ENCODE measurements at places on chromosomes 5 and 9. TPM values are rescaled to one million over a fixed set of nuclear protein-coding genes. Genes with fewer than 3 reads are reported as not detected.

- H3K27ac ChIP-seq, result no peak overlapping the region
- H3K4me1 ChIP-seq, result no peaks in the 10 kb centered on the region
- no peak for DNase-seq
- no peaks in the 10 kb centered on the region for H3K27me3 ChIP-seq
- H3K4me3 ChIP-seq, result no peak overlapping the region
Measured at GRCh38 chr9:100294341-100294740, 58.4 kb downstream of the TEX10 start.

- peaks cover 72% of the 10 kb centered on the region for H3K27me3 ChIP-seq
- DNase-seq, result no peak
- no peaks in the 10 kb centered on the region for H3K36me3 ChIP-seq
- H3K4me3 ChIP-seq, result no peak overlapping the region
- no peak overlapping the region for H3K27ac ChIP-seq
- no peaks in the 10 kb centered on the region for H3K4me1 ChIP-seq
Measured at GRCh38 chr5:2756211-2757152, 5.0 kb upstream of the IRX2 start.

DNA sequence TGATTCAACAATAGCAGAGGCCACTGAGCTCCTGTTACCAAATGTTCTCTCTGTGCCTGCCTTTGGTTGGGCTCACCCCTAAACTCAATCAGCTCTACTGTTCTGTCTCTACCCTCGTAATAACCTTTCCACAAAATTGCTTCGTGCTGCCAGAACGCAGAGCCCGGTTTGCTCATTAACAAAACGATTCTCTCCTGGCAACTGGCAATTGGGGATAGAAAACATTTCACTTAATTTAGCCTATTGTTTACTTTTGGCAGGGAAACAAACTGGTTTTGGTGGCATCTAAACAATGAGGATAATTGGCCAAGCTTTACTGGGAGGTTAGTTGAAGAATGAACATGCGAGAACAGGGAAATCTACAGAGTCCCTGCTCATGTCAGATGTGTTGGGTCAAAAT, 56.6 kb downstream of the SLC28A3 start:
- no peaks in the 10 kb centered on the region for H3K27me3 ChIP-seq
- H3K36me3 ChIP-seq, result no peaks in the 10 kb centered on the region
- H3K27ac ChIP-seq, result no peak overlapping the region

GRCh38 chr9:112174222-112174964, 704 bp downstream of the SUSD1 start:
- H3K4me3 ChIP-seq, result peak overlapping the region; percentile 61
- peak; percentile 57 for DNase-seq
- peaks cover 16% of the 10 kb centered on the region for H3K4me1 ChIP-seq
- no peaks in the 10 kb centered on the region for H3K36me3 ChIP-seq
- peak overlapping the region; percentile 45 for H3K27ac ChIP-seq

- H3K36me3 ChIP-seq, result no peaks in the 10 kb centered on the region
- no peak overlapping the region for H3K27ac ChIP-seq
- H3K4me3 ChIP-seq, result no peak overlapping the region
- H3K4me1 ChIP-seq, result peaks cover 10% of the 10 kb centered on the region
Measured at GRCh38 chr5:109916481-109917153, 226.9 kb downstream of the MAN2A1 start.

- H3K4me3 ChIP-seq, result no peak overlapping the region
- H3K27me3 ChIP-seq, result no peaks in the 10 kb centered on the region
- no peak overlapping the region for H3K27ac ChIP-seq
Measured at GRCh38 chr9:29826421-29826820, 2253.1 kb upstream of the C9orf72 start.

- no peaks in the 10 kb centered on the region for H3K27me3 ChIP-seq
- H3K4me1 ChIP-seq, result no peaks in the 10 kb centered on the region
- H3K27ac ChIP-seq, result peak overlapping the region; percentile 34
- H3K4me3 ChIP-seq, result no peak overlapping the region
- DNase-seq, result no peak
- peaks cover 64% of the 10 kb centered on the region for H3K36me3 ChIP-seq
Measured at GRCh38 chr9:113589407-113589806, 125.9 kb downstream of the RGS3 start.

DNA sequence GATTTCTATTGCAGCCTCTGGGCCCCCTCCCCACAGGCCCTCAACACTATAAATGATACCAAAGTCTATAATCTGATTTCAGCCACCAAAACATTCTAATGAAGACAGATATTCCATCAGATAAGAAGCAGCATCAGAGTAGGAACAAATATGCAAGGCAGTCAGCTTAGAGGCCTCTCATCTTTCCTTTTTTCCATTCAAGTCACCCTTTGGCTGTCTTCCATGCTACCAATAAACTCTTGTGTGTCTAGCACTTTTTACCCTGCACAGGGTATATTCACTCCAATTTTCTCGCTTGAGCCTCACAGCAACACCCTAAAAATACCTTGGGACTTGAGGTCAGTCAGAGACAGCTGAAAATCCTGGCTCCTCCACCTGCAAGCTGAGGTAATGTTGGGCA, 193.7 kb downstream of the BRINP1 start:
- DNase-seq, result no peak
- H3K4me1 ChIP-seq, result no peaks in the 10 kb centered on the region
- no peaks in the 10 kb centered on the region for H3K27me3 ChIP-seq
- H3K27ac ChIP-seq, result no peak overlapping the region

GRCh38 chr9:84969084-84969483, 299.6 kb downstream of the NTRK2 start:
- H3K27ac ChIP-seq, result no peak overlapping the region
- DNase-seq, result no peak

DNA sequence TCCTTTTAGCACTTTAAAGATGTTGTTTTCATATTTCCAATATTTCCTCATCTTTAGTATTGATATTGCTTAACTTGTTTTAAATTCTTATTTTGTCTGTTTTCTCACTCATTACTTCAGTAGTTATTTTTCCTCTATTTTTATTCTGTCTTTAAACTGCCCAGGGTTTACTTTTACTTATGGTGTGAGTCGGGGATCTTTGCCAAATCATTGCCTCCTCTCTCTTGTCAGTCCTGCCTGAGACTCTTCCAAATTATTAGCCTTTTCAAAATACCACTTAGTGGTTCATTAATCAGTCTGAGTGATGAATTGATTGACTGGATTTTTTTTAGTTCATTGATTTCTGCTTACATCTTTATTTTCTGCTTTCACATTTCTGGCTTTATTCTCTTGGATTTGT, 72.9 kb downstream of the SH3GL2 start:
- H3K27me3 ChIP-seq, result no peaks in the 10 kb centered on the region
- H3K4me1 ChIP-seq, result no peaks in the 10 kb centered on the region
- H3K36me3 ChIP-seq, result no peaks in the 10 kb centered on the region
- no peak overlapping the region for H3K27ac ChIP-seq
- no peak for DNase-seq
- no peak overlapping the region for H3K4me3 ChIP-seq

DNA sequence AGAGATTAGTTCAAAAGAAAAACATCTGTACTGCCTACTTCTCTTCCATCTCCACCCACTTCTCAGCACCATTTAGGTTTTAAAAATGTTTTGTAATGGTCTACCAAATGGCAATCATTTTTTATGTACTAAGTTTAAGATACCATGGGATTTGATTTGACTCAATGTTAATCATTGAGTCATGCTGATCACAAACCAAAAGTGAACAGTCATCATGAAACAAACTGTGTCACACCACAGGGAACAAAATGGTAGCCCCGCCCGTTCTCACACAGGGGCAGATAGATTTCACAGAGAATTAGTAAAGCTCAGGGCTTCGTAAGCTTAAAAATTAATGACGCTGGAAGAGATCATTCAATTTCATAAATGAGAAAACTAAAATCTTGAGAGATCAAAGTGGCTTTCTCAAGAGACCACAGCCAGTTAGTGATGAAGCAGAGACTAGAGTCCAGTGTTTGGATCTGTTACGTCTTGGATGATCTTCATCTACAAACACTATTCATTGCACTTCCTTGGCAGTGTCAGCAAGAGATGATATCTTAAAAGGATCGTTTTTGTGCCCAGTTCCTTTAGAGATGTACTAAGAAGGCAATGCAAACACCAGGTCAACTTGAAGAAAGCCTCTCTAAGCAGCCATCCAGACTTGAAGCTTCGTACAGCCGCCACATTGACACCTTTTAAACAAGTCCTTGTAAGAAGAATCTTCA, 33.9 kb upstream of the TRIO start:
- H3K36me3 ChIP-seq, result no peaks in the 10 kb centered on the region
- DNase-seq, result no peak
- H3K4me3 ChIP-seq, result no peak overlapping the region
- H3K4me1 ChIP-seq, result no peaks in the 10 kb centered on the region

DNA sequence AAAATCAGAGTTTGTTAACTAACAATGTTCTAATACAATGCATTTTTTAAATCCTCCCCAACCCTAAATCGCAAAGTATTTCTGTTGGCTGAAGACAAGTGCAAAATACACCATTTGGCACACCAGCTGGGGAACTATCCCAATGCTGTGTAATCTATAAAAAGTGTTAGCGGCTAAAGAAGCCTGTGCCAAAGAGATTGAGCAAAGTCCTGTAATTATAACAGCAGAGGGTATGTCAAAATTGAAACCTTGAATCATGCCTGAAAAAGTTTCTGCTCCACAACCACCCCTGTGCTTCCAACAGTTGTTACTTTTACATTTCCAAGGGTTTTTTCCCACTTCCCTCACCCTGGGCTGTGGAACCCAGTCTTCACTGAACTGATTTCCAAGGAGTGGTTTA, 83.1 kb upstream of the PLPP6 start:
- H3K4me1 ChIP-seq, result peaks cover 3% of the 10 kb centered on the region
- no peaks in the 10 kb centered on the region for H3K27me3 ChIP-seq
- no peaks in the 10 kb centered on the region for H3K36me3 ChIP-seq
- no peak overlapping the region for H3K27ac ChIP-seq
- H3K4me3 ChIP-seq, result no peak overlapping the region
- no peak for DNase-seq

GRCh38 chr9:71694332-71694731, 74.0 kb downstream of the CEMIP2 start:
- no peaks in the 10 kb centered on the region for H3K27me3 ChIP-seq
- H3K27ac ChIP-seq, result no peak overlapping the region
- H3K4me3 ChIP-seq, result no peak overlapping the region
- H3K36me3 ChIP-seq, result peaks cover 8% of the 10 kb centered on the region
- DNase-seq, result no peak

DNA sequence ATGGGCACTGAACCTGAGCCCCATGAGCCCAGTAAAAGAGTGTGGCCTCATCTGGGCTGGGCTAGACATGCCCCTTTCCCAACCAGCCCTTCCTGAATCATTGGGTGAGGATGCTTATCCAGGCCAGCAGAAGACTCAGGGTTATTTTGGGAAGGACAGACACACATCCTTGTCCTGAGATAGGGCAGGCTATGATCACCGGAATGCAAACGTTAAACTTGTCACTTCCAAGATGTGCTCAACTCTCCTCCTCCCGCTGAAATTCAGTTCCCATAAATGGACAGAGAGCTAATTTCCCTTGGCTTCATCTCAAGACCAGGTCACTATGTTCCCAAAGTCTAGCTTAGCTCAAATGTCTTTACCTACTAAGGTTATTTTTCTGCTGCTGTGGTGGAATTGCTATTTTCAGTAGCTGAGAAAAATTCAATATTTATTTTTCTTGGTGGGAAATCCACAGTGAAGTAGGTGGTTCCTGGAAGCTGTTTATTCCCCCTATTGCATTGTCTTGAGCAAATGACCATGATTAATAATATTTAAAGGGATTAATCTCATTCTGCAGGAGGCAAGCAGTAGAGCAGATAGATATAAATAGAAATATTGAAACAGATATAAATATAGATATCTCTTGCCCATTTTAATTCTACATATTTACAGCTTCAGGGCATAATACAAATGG, 70.0 kb downstream of the NXNL2 start:
- H3K27me3 ChIP-seq, result no peaks in the 10 kb centered on the region
- no peak for DNase-seq
- no peaks in the 10 kb centered on the region for H3K4me1 ChIP-seq
- H3K27ac ChIP-seq, result no peak overlapping the region

DNA sequence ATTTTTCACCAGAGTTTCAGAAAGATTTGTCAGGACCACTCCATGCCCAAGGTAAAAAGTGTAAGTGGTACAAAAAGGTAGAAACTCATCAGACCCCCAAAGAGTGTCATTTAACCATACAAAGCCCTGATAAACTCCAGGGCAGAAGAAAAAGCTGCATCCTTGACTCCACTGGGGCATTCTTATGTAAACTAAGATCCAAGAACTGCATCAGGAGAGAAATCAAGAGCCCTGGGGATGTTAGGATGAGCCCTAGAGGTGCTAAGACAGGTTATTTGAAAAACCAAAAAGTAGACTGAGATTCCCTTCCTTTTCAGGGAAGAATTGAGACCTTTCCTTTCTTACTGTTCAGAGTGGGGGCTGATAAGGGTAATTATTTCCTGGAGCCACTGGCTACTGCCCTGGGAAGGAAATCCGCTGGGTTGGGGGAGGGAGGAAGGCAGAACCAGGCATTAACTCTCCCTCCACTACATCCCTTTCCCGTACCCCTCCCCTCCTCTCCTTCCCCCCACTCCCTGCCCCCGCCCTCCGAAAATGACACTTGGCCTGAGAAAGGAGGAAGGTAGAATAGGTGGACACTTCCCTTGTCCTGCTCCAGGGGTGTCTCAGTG, 54.7 kb downstream of the FXN start:
- no peak overlapping the region for H3K27ac ChIP-seq
- H3K36me3 ChIP-seq, result no peaks in the 10 kb centered on the region
- no peaks in the 10 kb centered on the region for H3K27me3 ChIP-seq
- no peak for DNase-seq
- H3K4me3 ChIP-seq, result no peak overlapping the region

DNA sequence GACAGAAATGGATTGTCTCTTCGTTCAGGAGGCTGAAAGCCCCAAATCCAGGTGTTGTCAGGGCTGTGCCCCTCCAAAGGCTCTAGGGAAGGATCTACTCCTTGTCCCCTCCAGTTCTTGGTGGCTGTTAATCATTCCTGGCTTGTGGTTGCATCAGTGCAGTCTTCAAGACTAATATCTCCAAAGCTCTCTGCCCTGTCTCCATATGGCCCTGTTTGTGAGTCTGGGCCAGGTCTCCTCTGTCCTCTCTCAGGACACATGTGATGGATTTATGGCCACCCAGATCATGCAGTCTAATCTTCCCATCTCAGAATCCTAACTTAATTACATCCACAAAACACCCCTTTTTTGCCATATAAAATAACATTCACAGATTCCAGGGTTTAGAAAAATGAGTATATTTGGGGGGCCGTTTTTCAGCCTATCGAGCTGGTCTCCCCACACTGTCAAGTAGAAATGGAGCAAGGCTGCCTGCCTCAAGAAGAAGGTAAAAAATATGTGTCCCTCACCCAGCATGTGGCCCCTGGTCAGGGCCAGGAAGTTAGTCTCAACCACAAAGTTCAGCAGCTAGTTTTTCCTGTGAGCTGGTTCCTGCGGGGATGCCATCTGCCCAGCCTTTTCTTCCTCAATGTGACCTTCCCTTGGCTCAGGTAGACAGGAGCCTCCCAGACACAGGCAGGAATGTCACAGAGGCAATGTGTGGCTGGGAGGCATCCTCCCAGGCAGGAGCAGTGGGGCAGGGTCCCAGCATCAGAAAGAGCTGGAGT, 509.4 kb downstream of the IRX1 start:
- H3K27ac ChIP-seq, result no peak overlapping the region
- H3K4me3 ChIP-seq, result no peak overlapping the region
- no peaks in the 10 kb centered on the region for H3K27me3 ChIP-seq
- H3K36me3 ChIP-seq, result no peaks in the 10 kb centered on the region
- DNase-seq, result no peak

Gene CRHBP
- 1.1 TPM for total RNA-seq

Gene OTP
- total RNA-seq, result not detected

Gene JADE2
- 239 TPM for total RNA-seq

Gene SURF2
- 25.0 TPM for total RNA-seq

Gene C9orf50
- total RNA-seq, result not detected

Gene NRARP
- 1.3 TPM for total RNA-seq

Gene MLANA
- not detected for total RNA-seq

Gene TTLL11
- total RNA-seq, result 3.4 TPM

Gene INSL4
- not detected for total RNA-seq

All from T-cell (primary cell).